ENCODE measurements at places on chromosomes 13 and 19.

DNA sequence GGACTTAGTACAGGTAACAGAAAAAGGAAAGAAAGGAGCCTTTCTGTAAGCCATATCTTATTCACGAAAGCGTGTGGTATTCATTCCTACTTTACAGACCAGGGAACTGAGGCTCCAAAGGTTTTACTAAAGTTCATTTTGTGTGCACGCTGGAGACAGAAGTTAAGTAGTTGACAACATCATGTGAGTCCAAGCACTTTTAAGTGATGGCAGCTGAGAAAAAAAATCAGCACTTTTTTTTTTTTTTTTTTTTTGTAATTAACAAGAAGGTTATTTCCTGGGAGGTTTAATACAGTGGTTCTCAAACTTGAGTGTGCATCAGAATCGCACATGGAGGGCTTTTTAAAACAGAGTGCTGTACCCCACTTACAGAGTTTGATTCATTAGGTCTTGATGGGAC is 2.0 kb downstream of the DNAJC3 start:
- no peak for DNase-seq

DNA sequence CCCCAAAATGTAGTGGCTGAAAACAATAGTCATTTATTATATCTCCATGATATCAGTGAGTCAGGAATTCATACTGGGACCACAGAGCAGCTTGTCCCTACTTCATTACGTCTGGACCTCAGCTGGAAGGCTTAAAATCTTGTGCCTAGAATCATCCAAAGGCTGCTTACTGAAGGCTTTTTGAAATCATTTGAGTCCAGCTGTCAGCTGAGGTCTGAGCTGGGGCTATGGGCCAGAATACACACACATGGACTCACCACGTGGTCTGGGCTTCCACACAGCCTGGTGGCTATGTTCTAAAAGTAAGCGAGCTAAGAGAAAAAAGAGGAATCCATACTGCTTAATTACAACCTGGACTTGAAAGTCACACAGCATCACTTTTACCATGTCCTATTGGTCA is 209.2 kb downstream of the KCTD12 start:
- no peak for DNase-seq

GRCh38 chr13:25778365-25778764 is 273.5 kb downstream of the SHISA2 start:
- no peak for DNase-seq

- DNase-seq: no peak
These were observed 253.3 kb downstream of the LMO7 start for GRCh38 chr13:75889427-75889826.

GRCh38 chr19:15417699-15418098 is 1.1 kb downstream of the AKAP8L start:
- DNase-seq: no peak

DNA sequence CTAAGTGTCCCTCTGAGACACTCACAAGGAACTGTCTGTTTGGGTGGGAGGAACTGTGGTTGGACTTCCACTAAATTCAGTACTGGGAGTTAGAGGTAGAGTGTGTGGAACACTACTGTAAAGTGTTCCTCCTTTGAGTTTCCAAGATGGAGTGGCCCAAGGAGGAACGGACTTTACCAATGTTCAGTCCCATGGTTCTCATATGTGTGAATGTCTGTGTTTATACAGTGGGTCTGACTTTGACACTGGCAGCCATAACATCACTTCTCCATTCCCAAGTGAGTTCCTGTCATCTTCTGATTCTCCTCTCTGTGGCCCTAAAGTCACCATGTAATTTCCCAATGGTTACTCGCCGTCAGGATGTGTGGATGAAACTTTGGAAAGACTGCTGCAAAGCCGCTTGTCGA is 136.8 kb upstream of the SERP2 start:
- no peak for DNase-seq

DNA sequence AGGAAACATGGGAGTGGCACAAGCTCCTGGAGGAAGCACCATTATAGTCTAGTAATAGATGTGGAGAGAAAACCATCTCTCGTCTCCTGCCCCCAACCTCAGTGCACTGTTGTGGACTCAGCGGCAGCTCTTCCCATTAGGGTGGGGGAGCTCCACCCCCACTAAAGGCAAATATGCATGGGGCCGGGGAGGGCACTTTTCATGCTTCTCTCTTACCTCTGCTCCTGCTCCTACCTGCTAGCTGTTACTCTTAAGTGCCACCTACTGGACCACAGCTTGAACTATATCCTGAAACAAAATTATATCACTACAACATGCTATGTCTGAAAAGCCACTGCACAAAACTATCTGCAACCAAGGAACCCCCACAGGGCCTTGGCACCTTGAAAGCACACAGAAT is 112.6 kb upstream of the DACH1 start:
- no peak for DNase-seq

GRCh38 chr13:19155321-19155861 is 26.2 kb downstream of the TUBA3C start:
- no peak for DNase-seq

DNA sequence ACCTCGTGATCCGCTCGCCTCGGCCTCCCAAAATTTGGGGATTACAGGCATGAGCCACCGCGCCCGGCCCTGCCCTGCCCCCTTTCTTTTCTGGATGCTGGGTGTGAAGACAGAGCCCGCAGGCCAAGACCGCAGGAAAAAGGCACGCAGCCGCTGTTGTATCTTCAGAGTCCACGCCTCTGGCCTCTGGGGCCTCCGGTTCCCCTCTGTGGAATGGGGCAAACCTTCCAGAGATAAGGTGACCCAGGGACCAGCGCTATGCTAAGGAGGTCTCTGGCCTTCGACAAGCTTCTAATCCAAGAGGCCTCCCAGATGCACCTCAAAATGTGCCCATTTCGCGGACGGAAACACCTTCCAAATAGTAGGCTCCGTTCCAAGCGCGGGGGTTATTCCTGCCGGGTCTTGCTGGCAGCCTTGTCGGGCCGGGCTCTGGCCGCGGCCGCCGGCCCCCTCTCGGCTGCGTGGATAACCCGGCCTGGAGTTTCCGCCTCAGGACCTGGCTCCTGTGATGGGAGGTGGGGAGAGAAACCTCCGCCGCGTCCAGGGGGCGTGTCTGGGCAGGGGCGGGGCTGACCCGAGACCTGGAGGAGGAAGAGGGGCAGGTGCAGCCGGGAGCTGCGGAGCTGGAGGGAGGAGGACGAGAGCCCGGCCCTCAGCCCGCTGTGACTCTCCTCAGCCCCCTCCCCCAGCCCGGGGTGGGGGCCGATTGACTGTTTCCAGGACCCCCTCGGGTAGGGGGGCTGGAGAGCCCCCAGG is 13.1 kb downstream of the TJP3 start:
- peak; percentile 97 for DNase-seq

GRCh38 chr19:56681702-56682101 is 10.1 kb upstream of the ZNF835 start:
- DNase-seq: no peak

- no peak for DNase-seq
These were observed 20.7 kb upstream of the PTBP1 start for GRCh38 chr19:776549-776948.

DNA sequence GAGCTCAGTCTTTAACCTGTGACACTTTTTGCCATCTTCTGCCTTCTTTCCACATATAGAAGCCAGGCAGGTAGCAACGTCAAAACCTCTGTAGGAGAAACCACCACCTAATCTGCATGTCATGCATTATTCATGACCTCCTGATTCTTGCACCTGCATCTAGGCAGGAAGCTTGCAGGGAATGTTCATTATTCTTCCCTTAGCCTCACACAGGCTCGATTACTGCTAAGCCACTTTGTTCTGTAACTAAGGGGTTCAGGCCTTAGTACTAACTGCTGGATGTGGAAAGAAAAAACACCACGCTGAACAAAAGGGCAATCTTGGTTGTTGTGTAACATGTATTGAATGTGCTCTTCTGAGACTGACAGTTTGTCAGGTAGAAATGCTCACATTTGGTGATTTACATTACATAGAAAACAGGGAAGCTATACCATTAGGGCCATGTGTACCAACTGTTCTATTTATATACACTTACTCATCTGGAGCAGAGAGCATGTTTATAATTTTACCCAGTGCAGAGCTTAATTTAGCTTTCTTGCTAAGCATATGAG is 366.9 kb downstream of the KLF12 start:
- DNase-seq: no peak

DNA sequence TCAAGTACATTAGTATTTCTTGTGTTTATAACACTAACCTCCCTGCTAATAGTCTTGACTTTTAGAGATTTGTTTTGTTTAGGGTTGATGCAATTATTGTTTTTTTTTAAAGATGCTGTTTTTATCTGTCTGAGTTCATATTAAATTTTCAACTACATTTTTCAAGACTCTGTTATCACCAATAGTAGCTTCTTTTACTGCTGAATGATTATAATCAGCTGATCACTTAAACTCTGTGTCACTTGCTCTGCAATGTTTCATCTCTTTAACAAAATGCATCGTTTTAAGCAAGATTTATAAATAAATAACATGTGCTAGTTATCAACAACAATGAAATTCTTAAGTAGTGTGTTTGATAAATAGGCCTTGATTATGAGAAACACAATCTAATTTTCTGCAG is 920.9 kb upstream of the PCDH20 start:
- DNase-seq: no peak

Measured in D721Med (cell line).